ENCODE measurements at places on chromosomes 13 and 19. TPM values are rescaled to one million over a fixed set of nuclear protein-coding genes. Genes with fewer than 3 reads are reported as not detected.

Gene ODAD3
- total RNA-seq, result 1.3 TPM

Gene APOC1
- 94.1 TPM for total RNA-seq

Gene SPC24
- 2.7 TPM for total RNA-seq

Gene PBX4
- 3.2 TPM for total RNA-seq

Gene SIGLEC8
- 0.92 TPM for total RNA-seq

Gene CACNG7
- total RNA-seq, result not detected

Gene CEACAM6
- 0.84 TPM for total RNA-seq

Gene ZNF614
- 11.5 TPM for total RNA-seq

DNA sequence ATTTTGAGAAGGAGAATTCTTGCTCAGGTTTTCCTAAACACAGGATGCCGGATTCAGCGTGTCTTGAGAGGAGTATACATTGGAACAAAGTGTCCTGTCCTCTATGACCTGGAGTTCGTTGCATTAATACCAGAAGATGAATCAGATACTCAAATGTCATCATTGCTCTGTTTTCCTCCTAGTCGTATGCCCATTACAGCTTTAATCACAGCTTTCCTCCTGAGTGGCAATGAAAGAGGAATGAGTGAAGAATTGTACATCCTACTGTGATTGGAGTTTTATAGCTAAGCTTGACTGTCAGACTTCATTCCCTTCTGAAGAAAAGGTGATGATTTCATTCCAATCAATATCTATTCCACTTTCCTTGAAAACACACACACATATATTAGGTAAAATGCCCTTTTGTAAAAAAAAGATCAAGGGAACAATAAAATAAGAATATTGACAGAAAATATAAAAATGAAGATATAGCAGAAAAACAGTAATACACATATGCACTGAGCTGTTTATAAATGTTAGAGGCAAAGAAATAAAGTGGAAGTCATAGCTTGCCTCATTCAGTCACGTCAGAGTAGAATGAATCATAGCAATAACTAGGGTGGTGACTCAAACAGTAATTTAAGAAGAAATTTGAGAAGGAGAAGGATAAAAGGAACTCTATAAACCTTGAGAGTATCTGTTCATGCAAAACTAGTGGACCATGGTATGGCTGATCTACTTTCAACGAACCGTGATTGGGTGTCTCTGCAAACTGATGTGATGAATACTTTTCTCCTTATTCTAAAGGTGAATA lies 501.5 kb downstream of the SUCLA2 start:
- DNase-seq, result no peak

- no peak for DNase-seq
Observed at GRCh38 chr19:33933931-33934330, 137.3 kb downstream of the KCTD15 start.

DNA sequence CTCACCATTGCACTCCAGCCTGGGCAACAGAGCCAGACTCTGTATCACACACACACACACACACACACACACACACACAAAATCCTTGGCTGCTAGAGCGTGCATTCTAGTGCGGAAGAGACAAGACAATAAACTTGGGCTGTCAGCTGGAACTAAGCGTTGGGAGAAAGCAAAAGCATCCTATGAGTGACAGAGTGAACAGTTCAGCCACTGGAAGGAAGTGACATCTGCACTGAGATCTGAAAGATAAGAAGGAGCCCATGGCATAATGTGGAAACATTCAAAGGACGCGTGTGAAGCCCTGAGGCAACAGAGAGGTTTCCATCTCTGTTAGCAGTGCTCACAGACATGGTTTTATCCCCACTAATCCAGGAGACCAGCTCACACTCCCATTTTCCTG lies 3.5 kb upstream of the SLC1A5 start:
- no peak for DNase-seq

- DNase-seq, result no peak
Observed at GRCh38 chr13:21054313-21054712, 7.1 kb downstream of the LATS2 start.

DNA sequence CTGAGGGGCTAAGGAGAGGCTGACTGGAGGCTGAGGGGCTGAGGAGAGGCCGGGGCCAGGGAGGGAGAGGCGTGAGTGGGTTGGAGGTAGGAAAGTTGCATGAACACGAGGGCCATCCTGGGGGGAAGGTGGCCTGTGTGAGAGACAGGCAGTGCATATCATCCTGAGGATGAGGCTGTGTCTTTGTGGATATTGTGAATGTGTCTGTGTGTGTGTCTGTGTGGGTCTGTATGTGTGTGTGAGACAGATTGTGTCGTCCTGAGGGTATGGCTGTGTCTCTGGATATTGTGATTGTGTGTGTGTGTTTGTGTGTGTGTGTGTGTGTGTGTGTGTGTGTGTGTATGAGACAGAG lies 422 bp downstream of the ZNF71 start:
- no peak for DNase-seq
